EH (cell line): ENCODE measurements at places on chromosomes 5 and 9.

DNA sequence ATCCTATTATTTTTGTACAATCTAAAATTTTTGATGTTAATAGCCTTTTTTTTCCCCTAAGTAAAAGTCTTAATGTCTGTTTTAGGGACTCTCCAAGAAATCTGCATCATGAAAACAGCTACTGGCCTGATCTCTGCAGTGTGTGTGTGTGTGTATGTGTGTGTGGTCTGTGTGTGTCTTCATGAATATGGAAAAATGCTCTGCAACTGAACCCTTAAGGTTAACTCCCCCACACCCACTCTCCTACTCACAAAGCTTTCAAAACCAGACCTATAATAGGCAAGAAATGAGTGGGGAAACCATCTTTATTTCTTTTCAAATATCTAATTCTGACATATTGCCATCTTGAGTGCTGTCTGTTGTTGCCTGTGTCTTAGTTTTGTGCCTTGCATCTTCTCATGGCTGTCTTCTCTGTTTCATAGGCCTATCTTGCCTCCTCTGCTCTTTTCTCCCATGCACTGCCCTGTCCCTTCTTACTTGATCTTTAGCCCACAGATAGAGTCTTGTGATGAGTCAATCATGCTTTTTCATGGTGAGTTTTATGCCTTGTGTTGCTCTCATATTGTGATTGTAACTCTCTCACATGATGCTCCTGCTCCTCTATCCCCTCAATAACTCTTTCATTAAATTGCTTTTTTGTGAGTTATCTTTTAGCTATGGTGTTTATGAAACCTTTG, 68.3 kb downstream of the CHSY3 start:
- peak; percentile 30 for DNase-seq

DNA sequence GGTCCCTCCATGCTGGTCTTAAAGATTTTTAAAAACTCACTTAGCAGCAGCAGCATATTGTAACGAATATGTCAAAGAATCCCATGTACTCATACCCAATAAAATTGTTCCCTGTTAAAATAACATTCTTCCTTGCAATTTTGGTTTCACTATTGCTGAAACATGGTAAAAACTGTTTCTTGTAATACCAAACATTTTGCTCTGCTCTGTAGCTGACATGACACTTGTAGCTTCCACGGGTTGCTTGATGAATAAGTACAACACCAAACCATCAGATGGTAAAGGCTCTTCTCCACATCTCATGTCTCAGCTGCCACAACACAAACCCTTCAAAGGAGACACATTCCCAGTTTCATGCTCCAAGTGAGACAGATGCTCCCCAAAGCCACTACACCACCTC, 180.7 kb upstream of the PTGER4 start:
- DNase-seq: peak; percentile 39

- DNase-seq: no peak
Observed at GRCh38 chr5:5650242-5650641, 227.8 kb downstream of the ICE1 start.

- no peak for DNase-seq
Observed at GRCh38 chr5:125152461-125153189, 406.2 kb upstream of the ZNF608 start.
